ENCODE measurements at places on chromosomes 1 and 21.

GRCh38 chr1:78210175-78210574, 164.4 kb downstream of the GIPC2 start:
- no peak for DNase-seq

DNA sequence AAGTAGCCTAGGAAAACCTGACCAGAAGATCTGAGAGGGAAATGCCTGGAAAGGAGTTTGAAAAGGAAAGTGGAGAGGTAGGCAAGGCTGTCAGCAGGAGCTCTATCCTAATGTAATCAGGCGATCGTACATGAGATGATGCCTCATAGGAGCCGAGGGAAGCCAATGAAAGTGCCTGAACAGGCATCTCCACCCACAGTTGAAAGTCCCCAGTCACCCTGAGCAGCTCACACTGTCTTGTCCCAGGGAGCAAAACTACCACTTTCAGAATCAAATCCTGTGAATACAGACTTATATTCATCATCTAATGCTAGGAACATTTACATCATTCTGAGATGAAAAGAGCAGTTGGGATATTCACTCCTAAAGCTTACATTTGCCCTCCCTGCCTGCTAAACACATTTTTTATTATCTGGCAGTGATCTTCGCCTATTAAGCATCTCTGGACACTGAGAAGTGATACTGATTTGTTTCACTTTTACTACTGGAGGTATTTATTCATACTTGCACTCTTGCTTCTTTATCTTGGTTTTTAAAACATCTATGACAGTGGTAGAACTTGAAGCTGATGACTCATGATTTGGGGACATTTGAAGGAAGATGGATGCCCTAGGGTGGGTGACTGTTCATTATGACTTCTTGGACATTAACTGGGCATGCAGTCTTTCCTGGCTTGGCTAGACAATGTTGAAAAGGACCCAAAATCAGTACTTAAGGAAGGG, 221.6 kb downstream of the SEC16B start:
- no peak for DNase-seq

DNA sequence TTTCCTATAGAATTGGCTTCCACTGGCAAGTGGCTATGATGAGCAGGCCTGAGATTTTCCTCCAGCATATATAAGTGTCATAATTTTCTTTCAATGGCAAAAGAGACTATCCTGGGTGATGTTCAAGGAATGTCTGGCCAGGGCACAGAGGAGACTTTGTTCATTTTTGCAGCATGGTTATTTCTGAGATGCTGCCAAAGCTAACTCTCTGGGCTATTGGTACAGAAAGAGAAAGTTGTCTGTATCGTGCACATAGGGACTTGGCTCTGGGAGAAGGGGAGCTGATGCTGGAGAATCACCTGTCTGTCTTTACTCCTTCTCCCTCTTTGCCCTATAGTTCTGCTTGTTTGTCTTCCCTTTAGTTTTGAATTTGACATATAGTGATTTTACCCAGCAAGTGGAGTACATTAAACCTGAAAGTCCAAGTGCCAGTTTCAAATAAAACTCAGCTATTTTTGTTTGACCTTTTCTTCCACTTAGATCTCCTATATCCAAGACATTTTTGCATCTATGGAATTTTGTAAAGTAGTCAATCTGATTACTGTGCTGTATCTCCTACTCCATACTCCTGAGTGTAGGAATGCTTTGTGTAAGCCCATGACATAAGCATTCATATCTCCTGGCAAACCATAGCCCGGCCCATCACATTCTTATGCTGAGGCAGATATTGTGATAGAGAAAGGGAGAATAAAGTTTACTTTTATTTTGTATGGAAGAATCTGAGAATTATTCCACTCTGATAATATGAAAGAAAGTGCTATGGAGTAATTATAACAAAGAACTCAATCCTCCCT, 3.9 kb downstream of the FNDC7 start:
- DNase-seq = no peak

DNA sequence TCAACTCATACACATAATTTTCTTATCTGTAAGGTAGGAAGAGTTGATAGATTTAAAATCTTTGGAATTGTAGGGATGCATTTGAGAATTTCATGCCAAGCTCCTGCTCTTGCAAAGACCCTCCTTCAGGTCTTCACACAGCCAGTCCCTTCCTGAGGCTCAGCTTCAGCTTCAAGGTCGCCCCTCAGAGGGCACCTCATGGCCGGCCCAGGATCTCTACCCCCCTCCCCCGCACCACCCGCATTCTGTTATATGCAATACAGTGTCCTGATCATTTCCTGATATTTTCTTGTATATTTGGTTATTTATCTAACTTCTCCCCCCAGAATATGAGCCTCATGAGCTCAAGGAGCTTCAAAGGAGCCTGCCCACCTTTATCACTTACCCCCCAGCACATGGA, 47.0 kb upstream of the BACE2 start:
- DNase-seq = no peak

- no peak for DNase-seq
These were observed 6.2 kb upstream of the KLF18 start for GRCh38 chr1:44147582-44147981.

DNA sequence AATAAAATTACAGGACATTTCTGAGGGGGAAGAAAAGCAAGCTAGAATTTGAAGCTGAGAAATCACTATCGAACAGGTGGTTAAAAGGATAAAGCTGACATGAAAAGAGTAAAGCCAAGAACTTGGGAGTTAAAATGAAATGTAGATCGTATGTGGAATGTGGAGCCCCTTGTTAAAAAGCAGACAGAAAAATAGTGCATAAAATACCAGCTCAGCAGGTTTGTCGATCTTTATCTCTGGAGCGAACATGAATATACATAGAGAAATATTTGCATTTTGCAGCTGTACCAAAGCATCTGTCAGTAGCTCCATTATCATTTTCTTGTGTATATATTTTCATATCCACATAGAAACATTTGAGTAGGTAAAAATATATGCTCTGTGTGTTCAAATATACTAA, 73.6 kb upstream of the CDC42BPA start:
- DNase-seq = no peak

GRCh38 chr1:192497214-192497794, 78.3 kb upstream of the RGS1 start:
- no peak for DNase-seq

- DNase-seq = no peak
These were observed 347.7 kb downstream of the TGFB2 start for GRCh38 chr1:218692808-218693207.

GRCh38 chr21:27831816-27832569, 865.1 kb upstream of the ADAMTS5 start:
- no peak for DNase-seq

DNA sequence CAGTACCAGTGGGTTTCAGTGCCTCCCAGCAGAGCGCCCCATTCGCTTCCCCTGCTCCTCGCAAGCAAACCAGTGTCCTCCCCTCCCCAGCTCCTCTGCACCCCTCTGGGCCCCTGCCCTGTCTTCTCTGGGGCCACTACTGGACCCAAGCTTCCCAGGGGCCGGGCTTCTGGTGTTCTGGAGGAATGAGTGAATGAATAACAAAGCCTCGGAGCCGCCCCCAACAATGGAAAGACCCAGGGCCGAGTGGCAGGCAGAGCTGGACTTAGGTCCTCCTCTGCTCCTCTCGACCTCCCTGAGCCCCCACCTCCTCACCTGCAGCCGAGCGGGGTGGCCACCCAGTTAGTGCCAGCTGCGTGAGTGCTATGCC, 37.6 kb downstream of the MATN1 start:
- no peak for DNase-seq

DNA sequence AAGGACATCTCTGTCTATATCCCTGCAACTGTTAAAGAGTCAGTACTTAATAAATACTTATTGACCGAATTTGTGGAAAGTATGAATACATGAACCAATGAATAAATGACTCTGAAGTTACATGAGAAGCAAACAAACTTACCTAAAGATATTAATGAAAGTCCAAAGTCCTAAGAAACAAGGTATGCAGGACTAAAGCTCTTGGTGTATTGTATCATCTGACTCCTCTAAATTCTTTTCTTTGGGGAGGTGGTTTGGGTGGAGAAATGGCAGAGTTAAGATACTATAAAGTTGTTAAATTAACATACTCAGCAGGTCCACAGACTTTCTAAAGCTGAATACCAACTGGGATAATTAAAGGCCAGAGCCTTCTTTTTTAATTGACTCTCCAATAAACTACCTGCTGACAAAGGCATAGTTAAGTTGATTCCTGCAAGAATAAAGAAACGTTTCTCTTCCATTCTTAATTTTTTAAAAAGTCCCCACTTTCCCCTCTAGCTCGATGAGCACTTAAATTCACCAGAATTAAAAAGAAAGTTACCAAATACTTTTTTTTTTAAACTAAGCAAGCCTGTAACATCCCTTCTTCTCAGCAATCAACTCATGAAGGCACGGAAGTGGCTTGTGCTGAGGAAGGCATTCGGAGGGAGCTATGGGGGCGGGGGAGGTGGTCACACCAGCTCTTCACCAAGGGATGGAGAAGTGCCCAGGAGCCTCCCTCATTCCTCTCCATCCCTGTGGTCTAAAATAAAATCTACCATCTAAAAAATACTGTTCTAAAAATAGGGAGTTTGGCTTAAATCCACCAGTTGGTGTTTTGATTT, 61.1 kb downstream of the GADD45A start:
- no peak for DNase-seq

GRCh38 chr1:228077565-228078330, 4.8 kb upstream of the ARF1 start:
- DNase-seq = no peak

GRCh38 chr1:3292868-3293562, 161.4 kb upstream of the ARHGEF16 start:
- no peak for DNase-seq

DNA sequence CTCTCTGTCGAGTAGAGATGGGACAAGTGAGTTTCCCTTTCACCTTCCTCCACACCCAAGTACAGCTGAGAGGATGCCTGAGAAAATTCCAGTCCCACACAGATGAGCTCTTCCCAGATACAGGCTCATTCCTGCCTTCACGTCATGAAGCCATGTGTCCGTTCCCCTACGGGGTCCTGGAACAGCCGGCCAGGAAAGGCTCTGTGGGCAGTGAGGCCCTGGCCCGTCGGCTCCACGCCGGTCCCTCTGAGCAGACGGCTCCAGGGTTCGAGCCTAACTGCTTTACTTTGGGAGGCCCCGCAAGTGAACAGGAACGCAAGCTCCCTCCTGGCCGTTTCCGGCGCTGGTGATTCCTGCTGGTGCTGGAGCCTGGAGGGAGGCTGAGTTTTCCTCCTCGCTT, 57.2 kb upstream of the ARHGEF16 start:
- DNase-seq = no peak

- no peak for DNase-seq
These were observed 3.0 kb downstream of the TSPAN2 start for GRCh38 chr1:115086176-115086830.

- DNase-seq = no peak
These were observed 48.8 kb downstream of the LAMC2 start for GRCh38 chr1:183234660-183235476.

- no peak for DNase-seq
These were observed 32.9 kb downstream of the RABIF start for GRCh38 chr1:202856014-202856413.
